ENCODE measurements at places on chromosomes 6 and 20.

DNA sequence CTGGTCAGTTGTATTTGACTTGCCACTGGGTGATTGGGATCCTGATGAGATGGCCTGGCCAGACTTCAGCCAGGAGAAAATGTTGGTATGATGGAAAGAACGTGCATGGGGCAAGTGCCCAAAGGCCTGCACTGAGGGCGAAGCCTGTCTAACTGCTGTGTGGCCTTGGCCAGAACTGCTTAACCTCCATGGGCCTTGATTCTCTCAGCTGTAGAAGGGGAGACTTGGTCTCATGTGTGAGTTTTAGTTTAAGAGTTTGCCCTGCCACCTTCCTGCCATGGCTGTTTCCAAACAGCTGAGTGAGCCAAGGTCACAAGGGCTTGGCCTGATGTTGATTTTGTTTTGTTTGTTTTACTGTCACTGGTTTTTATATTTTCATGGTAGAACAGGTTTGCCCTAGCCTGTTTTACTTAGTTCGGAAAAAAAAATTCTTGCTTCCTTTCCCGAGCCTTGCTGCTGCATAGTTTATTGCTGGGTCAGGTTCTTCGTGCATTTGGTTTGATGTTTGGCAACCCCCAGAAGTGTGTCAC, 35.3 kb downstream of the DSTN start:
- DNase-seq: no peak

- DNase-seq: peak; percentile 67
Observed at GRCh38 chr6:41644297-41644879, 6.1 kb downstream of the MDFI start.

DNA sequence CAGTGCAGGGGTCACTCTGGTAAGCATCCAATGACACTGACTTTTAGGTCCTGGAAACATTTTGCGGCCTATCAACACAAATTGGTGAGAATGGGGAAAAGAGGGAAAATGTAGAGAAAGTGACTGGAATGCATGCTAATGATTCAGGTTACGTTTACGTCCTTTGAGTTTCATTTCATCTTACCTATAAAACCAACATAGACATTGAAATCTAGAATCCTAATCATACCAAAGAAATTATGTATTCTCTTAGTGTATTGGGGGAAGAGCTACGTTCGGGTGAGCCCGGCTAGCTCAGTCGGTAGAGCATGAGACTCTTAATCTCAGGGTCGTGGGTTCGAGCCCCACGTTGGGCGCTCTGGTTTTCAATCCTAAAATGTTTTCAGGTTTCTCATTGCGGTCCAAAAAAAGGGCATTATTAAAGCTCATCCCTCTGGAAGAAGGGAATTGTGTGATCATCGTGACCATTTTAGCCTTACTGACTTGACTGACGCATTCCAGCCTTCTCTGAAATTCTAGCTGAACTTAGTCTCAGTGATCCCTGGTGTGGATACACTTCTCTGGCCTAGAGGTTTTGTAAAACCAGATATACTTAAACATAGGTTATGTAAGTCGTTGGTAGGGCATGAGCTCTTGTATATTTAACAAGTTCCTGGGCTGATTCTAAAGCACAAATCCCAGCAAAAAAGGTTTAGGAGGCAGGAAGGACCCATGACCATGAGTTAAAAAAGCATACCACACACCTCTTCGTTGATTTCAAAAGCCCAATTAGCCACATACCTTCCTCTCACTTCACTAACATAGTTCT, 18.3 kb downstream of the HMGN4 start:
- DNase-seq: no peak

GRCh38 chr6:106252687-106253086, 72.9 kb downstream of the ATG5 start:
- no peak for DNase-seq

DNA sequence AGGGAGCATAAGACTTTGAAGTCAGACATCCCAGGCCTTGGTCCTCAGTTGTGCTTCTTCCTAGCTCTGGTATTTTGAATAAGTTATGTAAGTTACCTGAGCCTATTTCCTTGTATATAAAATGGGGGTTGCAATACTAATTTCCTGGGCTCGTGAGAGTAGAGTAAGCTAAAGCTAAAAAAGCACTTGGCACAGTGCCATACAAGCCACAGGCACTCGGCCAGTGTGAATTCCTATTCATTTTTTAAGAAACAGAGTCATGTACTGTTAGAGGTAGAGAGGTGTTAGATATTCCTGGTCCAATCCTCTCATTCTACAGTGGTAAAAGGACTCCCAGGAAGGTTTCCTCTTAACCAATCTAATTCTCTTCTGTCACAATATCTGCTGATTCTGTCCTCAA, 79.6 kb upstream of the EPB41L1 start:
- DNase-seq: no peak

GRCh38 chr20:16363506-16364319, 209.5 kb downstream of the KIF16B start:
- DNase-seq: no peak

GRCh38 chr20:3911956-3912355, 22.8 kb downstream of the PANK2 start:
- peak; percentile 36 for DNase-seq

DNA sequence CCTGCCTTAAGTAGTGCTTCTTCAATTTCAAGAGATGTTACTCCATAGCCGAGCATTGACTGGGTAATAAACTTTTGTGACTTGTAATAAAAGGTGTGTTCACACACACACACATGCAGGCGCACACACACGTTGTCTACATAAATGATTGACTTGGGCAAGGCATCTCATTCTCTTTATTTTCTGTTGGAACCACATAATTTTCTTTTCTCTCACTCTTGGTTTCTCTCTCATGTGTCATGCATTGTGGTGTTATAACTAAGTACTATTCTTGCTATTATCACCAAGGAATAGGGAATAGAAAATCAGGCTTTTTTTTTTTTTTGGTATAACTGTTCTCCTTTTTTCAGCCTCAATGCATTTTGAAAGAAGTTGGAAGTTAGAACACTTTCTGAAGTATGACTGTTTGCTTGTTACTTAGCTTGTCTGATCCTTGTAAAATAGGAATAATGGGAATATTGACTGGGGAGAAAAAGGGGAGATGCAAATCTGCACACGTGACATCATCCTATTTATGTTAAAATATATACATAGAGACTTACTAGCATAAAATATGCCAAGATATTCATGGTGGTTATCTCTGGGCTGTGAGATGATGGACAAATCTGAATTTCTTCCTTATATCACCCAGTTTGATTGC, 26.1 kb upstream of the CD83 start:
- no peak for DNase-seq

GRCh38 chr6:139082370-139082769, 52.5 kb upstream of the HECA start:
- no peak for DNase-seq

GRCh38 chr6:17125407-17125806, 23.6 kb downstream of the STMND1 start:
- DNase-seq: no peak

DNA sequence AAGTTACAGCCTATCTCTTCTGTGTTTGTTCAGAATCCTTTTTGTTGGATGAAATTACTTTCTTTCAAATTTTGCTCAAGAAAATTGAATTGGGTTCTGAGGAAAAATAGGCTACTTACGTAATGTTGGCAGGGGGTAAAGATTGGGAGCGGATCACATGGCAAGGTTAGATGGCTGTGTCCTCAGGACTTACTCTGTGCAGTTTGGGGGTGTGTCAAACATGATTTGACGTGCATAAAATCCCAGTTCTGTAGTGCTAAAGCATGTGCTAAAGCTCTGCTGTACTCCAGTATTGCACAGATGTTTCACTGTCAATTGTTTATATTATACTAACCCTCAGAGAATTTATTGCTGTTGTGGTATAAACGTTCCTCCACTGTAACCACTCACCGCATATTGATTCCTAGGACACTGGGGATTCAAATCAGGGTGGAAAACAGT, 2.6 kb downstream of the NT5E start:
- DNase-seq: no peak

DNA sequence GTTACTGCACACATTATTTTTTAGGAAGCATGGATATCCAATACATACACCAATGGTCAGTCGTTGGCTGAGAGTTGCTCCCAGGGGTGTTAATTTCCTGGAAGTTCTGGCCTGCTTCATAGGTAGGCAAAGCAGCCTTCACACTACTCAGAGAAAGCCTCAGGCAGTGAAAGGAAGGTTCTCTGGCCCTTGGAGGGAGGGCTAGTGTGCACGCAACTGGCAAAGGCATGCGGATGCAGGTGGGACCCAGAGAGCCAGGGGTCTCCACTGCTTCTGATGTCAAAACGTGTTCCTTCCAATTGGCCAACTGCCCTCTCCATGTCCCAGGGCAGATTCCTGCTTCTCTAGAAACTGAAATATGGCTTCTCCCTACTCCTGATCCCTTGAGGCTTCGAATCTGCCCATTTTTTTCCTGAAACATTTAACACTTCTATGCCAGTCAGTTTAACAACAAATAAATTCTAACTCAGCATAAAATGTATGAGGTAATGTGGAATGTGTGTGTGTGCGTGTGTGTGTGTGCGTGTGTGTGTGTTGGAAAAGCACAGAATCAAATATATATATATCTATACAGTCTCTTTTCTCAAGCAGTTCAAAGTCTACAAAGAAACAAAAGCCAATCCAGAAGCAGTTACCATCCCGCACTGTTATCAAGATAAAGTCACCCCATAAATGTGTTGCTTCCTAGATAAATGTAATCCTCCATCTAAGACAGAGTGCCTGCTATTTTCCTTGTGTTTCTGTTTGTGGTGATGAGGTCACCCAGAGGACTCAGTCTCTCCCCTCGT, 94.0 kb upstream of the HIVEP1 start:
- DNase-seq: no peak

DNA sequence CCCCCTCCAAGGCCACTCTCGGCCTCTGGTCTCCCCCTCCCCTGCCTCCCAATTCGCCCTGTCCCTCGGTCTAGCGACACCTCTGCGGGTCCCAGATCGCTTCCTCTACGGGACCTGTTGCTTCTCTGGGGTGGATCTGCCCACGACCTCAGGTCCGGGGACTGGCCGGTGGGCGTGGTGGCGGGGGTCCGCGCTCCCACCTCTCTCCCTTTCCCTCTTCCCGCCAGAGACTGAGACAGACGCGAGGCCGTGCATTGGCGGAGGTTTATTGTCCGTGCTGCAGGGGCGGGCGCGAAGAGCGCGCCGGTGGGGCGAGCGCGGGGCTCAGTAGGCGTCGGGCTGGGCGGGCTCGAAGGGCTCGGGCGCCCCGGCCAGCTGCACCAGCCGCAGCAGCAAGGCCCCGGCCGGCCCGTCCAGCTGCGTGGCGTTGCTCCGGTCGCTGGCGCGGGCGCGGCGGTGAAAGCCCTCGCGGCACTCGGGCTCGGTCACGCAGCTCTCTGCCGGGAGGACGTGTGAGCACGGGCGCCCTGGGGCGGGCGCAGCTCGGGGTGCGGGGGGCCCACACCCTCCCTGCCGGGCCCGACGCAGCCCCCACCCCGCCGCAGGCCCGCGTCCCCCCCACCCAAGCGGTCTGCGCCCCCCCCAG, 2.1 kb downstream of the AVP start:
- no peak for DNase-seq

DNA sequence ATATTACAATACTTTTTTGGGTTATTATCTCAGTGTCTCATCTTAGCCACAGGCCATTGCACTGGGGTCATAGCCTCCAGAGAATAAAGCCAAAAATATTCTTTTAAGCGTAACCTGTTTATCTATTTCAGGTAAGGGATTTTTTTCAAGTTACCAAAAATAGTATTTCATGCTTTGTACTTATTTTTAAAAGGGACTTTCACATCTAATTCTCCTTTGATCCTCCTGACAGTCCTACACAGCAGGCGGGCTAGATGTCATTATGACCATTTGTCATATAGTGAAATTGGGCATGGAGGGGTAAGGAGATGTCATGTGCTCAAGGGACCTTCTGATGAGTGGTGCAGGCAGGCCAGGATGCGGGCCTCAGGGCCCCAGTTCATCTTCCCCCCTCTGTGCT, 68.9 kb downstream of the TBC1D7 start:
- no peak for DNase-seq

- DNase-seq: no peak
Observed at GRCh38 chr6:145015739-145016558, 719.4 kb downstream of the EPM2A start.

- no peak for DNase-seq
Observed at GRCh38 chr6:144263786-144264185, 21.3 kb upstream of the UTRN start.

- no peak for DNase-seq
Observed at GRCh38 chr20:44552950-44553908, 29.1 kb upstream of the PKIG start.

- no peak for DNase-seq
Observed at GRCh38 chr20:12482661-12483060, 526.1 kb upstream of the SPTLC3 start.

DNA sequence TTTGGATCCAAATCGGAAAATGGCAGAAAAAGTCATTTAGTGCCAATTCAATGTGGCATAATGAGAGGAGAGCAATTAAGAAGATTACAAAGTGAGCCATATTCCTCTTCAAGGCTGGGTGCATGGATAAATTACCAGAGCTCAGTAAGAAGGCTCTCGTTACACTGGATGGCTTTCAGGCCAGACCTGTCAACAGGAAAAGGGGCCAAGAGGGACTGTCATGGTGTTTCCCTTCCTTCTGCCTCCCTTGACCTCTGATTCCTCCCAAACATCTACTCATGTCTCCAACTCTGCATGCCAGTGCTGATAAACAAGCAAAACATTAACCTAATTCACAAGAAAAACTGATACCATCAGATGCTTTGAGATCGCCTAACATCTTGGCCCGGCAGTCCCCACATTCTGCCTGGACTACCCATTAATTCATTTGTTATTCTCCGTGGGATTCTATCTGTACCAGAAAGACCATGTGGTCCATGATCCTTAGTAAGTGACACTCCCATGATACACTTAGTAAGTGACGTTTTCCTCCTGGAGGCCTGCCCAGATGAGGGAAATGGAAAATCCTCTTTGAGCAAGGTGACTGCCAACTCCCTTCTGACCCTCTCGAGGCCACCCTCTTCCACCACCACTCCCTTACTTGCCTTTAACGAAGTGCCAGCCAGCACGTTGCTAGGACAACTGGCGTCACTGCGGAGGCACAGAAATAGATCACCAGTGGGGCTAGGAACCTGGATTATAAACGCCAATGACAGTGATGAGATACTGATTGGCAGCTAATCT, 239.2 kb downstream of the GMPR start:
- DNase-seq: no peak
